GM13977 (cell line): ENCODE measurements at places on chromosomes 7 and 10.

DNA sequence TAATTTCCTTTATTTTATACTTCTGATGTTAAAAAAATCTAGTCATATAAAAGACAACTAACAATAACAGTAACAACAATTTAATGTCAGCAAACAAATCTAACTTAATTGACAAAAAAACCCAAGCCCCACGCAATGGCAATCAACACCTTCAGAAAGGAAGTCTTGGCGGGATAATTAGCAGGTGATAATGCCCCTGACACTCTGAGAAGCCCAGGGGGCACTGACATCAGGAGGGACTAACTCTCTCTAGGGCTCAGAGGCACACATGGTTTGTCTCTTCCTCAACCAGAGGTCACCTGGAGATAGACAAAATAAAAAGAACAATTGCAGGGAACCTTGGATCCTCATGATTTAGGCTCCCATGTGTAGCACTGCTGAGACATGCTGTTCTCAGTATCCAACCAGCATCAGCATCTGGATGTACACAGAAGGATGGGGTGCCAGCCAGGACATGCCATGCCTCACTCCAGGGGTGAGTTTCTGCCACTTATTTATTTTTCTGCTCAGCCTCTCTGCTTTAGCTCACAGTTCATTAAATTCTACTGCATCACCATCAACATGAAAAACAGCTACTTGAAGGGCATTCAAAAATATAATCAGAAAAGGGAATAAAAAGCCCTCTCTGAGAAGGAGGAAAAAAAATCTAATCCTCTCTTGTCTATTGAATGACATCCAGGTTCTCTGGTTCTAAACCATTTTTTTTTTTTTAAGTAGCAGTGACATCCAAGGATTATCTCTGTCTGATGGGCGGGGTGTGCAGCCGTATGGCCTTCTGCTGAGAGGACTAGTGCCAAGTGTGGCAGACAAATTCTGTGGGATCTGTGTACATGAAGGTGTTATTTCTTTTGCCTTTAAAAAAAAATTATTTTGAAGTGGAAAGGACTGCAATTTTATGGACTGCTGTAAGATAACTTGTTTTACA is 96.3 kb downstream of the ATXN7L1 start:
- DNase-seq = no peak

GRCh38 chr7:12625836-12626235 is 55.3 kb downstream of the SCIN start:
- DNase-seq = no peak

- no peak for DNase-seq
These were observed 5.8 kb upstream of the NCOA4 start for GRCh38 chr10:46035923-46036849.

DNA sequence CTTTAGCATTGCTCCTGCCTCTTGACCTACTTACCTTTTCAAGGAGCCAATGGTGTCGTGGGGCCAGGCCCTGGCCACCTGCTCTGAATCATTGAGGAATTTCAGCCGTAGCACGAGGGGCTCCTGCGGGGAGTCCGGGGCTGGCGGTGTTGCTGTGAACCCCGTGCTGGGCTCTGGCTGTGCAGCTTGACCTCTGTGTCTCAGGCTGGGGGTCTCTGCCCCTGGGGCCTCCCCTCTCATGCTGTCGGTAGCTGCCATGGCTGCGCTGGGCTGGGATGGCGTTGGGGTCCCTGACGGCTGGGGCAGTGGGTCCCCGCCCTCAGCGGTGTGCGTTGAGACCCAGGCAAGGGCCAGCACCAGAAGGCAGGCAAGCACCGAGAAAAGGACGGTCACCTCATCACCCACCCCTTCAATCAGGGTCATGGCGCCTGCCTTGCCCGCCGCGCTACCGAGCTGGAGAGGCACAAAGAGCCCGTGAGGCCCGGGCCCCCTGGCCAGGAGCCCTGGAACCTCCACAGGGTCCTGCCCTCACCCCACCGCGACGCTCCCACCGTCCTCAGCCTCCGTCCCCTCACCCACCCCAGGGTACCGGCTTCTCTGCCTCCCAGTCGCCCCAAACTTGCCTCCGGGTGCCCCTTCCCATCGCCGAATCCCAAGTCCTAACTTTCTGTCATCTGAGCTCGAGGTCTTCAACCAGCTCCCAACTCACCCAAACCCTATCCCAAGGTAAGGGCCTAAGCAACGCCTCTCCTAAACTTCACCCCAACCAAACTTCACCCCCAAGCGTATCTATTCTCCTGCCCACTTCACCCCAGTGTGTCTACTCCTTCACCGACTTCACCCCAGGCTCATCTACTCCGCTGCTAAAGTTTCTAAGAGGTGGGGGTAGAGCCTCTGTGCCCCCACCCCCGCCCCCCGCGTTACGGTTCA is 887 bp downstream of the TMUB1 start:
- DNase-seq = no peak

- DNase-seq = no peak
These were observed 47.9 kb upstream of the CCDC6 start for GRCh38 chr10:59954296-59954695.
